ENCODE measurements at places on chromosomes 1 and 21.

DNA sequence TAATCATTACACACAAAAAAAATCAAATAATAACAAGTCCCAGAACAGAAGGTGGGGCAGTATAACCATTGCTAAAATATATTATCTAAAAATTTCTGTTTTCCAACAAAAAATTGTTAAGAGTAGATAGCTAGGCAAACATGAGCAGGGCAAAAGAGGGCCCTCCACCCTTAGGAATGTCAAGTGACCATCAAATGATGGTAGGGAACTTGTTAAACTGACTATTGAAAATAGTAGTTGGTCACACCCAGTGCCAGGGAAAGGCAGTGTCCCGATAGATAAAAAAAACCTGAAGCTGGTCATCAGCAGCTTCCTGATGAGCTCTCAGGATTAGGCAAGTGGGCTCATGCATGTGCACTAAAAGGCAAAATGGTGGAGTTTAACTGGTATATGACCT is 18.4 kb upstream of the COP1 start:
- no peak for DNase-seq

DNA sequence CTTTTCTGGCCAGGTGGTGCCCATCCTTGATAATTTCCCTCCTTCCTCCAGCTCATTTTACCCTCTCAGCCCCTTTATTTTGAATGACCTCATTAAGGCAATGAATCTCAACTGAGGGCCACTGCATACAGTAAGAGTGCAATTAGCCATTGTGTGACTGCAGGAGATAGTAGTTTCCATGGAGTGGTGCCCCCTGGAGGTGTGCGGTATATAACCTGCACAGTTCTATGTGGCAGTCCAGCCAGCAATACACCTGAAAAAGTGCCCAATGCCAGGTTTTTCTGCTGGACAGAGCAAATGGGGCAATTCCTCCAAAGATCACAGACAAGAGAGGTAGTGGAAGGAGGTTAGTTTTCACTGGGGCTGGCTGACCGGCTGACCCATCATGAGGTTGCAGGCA is 25.9 kb upstream of the LRRC38 start:
- no peak for DNase-seq

GRCh38 chr1:96934282-96934681 is 212.7 kb downstream of the PTBP2 start:
- DNase-seq: no peak

- DNase-seq: no peak
These were observed 89.1 kb upstream of the NEGR1 start for GRCh38 chr1:72371259-72372035.

- DNase-seq: no peak
These were observed 807.1 kb downstream of the USP25 start for GRCh38 chr21:16536643-16537434.

Measured in activated naive CD4-positive, alpha-beta T cell treated with anti-CD3 and anti-CD28 coated beads for 36 hours (primary cell).